HCT116 (cell line): ENCODE measurements at places on chromosomes 3 and 15.

DNA sequence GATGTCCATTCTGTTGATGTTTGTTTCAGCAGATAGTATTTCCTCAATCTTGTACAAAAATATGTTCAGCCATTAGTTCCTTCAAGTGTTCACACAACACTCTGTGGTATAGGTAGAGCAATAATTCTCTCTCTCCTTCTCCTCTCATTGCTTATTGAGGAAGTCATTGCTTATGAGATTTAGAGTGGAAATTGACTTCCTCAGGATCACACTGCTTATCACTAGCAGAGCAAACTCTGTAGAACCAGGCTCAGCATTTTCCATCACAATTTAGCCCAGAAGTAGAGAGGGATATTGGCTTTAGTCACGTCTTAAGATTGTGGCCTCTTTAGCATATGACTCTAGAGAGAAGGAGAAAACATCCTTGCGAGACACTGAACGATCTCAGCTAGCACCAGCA is 31.2 kb downstream of the RAB11A start:
- DNase-seq: no peak

DNA sequence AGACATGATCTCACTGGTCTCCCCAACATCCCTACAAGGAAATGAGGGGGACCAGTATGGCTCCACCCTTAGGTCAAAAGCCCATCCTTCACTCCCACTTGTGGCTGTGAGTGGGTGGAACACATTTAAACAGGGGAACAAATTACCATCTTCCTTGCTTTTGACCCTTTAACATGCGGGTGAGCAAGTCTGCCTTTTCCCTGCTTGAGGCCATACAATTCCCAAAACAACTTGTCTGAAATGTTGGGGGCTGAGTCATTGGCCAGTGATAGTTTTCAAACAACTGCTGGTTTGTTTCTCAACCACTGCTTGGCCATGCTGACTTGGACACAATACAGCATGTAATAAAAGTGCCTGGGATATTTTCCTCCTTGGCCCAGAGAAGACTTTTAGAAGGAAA is 39.6 kb downstream of the COL8A1 start:
- no peak for DNase-seq

DNA sequence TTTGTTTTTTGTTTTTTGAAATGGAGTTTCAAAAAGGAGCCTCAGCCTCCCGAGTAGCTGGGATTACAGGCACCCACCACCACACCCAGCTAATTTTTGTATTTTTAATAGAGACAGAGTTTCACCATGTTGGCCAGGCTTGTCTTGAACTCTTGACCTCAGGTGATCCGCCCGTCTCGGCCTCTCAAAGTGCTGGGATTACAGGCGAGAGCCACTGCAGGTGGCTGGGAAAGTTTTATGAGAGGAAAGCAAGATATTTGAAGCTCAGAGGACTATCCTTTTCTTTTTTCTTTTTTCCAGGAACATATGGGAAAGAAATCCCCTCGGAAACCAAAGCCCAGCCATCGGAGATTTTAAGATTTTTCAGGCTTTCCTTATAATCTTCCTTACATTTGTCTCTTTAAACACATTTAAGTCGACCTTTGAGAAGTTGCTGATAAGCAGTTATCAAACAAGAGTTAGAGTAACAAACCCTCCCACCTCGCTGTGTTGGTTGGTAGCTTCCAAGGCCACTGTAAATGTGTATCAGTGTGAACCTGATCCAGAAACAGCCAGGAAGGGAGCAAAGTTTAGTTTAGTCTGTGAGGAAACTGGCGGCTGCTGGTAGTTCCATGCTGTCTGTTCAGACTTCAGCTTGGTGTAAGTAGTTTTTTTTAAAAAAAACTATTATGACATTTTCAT is 34.5 kb upstream of the MAP3K13 start:
- no peak for DNase-seq

- no peak for DNase-seq
These were observed 76.0 kb upstream of the TSC22D2 start for GRCh38 chr3:150331978-150332568.

DNA sequence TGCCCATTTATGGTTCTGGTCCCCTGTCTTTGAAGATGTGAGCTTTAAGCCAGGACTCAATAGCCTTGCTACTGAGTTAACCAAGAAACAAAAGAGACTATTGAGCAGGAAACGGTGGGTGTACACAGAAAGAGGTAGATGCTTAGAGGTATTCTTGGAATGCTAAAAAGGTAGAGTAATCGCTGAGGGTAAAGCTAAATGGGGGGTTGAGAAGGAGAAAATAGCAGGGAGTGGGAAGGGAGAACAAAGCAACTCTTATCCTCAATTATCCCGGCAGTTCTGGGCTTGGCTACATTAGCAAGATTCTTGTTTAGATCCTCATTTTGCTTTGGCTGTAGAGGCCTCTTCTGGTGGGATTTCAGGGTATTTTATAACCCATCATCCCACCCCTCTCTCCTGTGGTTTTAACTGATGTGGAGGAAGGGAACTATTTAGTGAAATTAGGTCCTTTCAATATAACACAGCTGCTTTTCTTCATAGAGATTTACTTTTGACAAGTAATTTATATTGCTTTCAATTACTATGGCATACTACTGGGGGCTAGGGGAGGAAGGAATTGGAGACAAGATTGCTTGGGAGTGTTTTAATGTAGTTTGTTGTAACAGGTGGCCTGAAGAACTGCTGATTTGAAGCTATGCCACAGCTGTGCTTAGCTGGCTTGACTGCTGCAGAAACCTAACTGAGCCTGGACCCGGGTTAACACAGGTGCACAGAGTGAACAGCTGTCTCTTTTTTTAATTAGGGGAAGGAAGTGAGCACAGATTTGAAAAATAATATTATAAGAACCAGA is 234.3 kb upstream of the CCDC54 start:
- no peak for DNase-seq

- no peak for DNase-seq
These were observed 9.4 kb upstream of the SMCO1 start for GRCh38 chr3:196524527-196524926.

- DNase-seq: no peak
These were observed 7.7 kb upstream of the FBN1 start for GRCh38 chr15:48653216-48653615.

- DNase-seq: no peak
These were observed 40.9 kb upstream of the RYK start for GRCh38 chr3:134291319-134292254.

- no peak for DNase-seq
These were observed 33.3 kb upstream of the RPN1 start for GRCh38 chr3:128683957-128684356.

- DNase-seq: no peak
These were observed 15.2 kb upstream of the KLHL24 start for GRCh38 chr3:183620252-183620628.

DNA sequence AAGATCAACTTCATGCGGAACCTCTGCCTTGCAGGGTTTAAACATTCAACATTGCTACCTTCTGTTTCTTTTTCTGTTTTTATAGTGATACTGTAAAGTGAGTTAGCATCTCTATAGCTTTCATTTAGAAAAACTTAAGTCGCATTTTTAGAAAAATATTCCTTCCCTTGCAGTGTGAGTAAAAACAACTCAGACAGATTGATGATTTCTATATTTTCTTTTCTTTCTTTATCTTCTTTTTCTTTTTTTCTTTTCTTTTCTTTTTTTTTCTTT is 2.8 kb upstream of the MEIS2 start:
- DNase-seq: no peak

GRCh38 chr3:47296562-47297302 is 14.0 kb downstream of the KLHL18 start:
- no peak for DNase-seq

DNA sequence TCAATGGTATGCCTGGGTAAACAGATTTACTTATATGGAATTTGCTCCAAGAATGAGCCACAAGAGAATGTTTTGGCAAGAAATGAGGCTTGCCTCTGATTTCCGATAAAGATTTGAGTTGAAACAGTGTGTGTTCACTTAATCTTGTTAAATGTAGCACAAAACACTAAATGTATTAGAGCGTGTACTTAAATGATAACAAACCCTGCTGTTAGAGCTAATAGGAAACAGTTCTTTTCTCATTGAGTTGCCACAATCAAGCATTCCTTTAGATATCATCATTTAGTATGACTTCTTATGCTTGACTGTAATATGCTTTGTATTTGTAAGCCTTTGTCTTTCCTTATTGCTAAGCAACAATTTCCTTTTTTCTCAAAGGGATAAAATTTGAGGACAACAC is 353.6 kb upstream of the ZNF717 start:
- DNase-seq: no peak

GRCh38 chr15:76433798-76434400 is 97.3 kb downstream of the ISL2 start:
- no peak for DNase-seq

DNA sequence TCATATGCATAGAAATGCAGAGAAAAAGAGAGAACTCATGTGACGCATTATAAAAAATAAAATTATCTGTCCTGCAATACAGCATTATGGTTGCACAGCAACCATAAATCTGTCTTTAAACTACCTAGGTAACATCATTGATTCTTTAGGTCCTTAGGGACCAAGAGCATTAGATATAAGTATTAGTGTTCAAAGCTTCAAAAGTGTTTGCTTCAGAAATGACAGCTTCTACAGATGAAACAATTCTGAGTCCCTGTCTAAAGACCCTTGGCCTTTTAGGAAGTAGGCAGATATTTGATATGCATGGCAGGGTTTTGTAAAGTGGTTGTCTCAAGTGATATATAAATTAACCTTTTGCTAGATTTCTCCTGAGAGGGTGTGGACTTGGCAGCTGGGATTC is 454.2 kb downstream of the GBE1 start:
- DNase-seq: no peak

GRCh38 chr3:133997871-133998635 is 31.7 kb downstream of the SLCO2A1 start:
- no peak for DNase-seq

DNA sequence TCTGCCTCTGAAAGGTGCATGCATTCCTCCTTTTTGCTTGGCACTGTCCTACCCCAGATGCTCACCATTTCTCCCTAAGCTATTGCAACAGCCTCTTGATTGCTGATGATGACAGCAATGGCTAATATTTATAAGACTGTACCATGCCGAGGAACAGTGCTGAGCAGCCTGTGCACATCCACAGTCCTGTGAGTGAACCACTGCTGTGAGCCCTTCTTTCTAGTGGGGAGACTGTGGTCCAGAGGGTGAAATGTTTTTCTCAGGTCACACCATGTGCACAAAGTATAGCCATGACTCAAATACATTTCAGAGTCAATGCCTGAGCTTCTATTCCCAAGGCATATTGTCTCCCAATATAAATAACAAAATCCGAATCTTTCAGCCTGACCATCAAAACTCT is 231.2 kb upstream of the LRTM1 start:
- DNase-seq: no peak

GRCh38 chr15:62088353-62088693 is 21.5 kb downstream of the C2CD4A start:
- DNase-seq: no peak

DNA sequence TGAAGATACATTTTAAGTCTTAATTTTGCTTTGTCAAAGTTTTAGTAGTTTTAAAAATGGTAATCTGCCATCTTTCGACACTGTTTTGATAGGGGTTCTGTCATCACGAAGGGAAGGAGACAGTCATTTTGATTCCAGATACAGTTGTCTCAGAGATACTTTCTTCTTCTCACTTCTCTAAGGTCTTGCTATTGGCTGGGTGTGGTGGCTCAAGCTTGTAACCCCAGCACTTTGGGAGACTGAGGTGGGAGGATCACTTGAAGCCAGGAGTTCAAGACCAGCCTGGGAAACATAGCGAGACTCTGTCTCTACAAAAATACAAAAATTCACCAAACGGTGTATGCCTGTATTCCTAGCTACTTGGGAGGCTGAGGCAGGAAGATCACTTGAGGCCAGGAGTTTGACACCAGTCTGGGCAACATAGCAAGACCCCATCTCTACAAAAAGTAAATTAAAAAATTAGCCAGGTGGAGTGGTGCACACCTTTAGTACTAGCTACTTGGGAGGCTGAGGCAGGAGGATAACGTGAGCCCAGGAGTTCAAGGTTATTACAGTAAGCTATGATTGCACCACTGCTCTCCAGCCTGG is 3.3 kb downstream of the RAB8B start:
- DNase-seq: no peak

- DNase-seq: no peak
These were observed 9.6 kb downstream of the ARHGEF3 start for GRCh38 chr3:56792193-56792592.
